ENCODE measurements at places on chromosomes 7 and 10.

GRCh38 chr10:118543714-118544400 lies 51.6 kb downstream of the PRLHR start:
- no peak for DNase-seq

DNA sequence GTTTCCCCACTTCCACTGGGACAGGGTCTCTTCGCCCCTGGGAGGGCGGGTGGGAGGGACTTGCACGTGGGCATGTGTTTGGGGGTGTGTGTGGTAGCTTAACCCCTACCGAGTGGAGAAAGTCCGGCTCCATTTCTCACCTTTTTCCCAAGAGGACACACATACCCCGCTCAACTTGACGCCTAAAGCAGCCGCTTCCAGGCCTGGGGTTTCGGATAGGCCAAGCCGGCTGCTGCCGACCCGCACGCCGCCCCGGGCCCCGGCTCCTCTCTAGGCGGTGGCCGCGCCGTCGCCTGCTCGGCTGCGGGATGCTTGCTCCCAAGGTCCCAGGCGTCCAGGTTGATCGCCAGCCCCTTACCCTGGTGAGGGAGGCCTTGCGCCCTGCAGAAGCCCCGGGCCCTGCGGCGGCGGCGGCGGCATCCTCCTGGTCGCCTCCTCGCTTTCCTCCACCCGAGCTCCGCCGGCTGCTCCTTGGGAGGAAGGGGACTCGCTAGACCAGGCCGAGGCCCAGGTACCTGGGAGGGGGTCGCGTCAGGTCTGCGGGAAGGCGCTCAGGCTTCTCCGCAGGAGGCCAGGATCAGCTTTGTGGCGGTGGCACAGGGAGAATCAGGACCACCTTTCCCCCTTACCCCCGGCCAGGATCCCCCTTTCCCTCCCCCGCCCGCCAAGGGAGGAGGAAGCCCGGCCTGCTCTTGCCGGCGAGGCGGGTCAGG lies 3.2 kb upstream of the GATA3 start:
- DNase-seq, result no peak

- no peak for DNase-seq
Measured at GRCh38 chr7:126667742-126668366, 584.9 kb downstream of the GRM8 start.

DNA sequence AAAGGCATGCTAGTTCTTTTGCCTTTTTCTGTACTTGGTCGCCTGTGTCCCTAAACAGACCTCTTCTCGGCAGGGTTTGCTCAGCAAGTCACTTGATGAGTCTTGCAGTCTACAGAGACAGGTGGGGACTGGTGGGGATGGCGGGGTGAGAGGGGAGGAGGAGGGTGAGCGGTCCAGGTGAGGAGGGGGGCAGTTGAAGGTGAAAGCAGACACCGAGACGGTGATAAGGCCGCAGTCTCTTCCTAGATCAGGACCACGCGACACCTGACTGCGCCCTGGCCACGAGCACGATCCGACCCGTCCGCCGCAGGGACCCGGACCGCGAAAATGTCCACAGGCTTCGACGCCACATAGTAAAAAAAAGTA lies 566 bp downstream of the ASNS start:
- no peak for DNase-seq

GRCh38 chr7:1127001-1127400 lies 33.0 kb downstream of the ZFAND2A start:
- DNase-seq, result no peak

DNA sequence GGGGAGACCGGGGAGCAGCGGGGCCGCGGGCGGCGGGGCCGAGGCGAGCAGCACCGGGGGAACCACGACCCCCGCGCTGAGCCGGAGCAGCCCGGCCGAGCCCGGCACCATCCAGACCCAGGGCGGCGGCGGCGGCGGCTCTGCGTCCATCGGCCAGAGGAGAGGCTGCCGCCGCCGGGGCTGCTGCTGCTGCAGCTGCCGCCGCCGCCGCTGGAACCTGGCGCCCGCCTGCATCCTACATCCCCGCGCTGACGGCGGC lies 190 bp downstream of the TCERG1L start:
- DNase-seq, result no peak

- DNase-seq, result no peak
Measured at GRCh38 chr7:77391230-77391629, 24.9 kb downstream of the GSAP start.

DNA sequence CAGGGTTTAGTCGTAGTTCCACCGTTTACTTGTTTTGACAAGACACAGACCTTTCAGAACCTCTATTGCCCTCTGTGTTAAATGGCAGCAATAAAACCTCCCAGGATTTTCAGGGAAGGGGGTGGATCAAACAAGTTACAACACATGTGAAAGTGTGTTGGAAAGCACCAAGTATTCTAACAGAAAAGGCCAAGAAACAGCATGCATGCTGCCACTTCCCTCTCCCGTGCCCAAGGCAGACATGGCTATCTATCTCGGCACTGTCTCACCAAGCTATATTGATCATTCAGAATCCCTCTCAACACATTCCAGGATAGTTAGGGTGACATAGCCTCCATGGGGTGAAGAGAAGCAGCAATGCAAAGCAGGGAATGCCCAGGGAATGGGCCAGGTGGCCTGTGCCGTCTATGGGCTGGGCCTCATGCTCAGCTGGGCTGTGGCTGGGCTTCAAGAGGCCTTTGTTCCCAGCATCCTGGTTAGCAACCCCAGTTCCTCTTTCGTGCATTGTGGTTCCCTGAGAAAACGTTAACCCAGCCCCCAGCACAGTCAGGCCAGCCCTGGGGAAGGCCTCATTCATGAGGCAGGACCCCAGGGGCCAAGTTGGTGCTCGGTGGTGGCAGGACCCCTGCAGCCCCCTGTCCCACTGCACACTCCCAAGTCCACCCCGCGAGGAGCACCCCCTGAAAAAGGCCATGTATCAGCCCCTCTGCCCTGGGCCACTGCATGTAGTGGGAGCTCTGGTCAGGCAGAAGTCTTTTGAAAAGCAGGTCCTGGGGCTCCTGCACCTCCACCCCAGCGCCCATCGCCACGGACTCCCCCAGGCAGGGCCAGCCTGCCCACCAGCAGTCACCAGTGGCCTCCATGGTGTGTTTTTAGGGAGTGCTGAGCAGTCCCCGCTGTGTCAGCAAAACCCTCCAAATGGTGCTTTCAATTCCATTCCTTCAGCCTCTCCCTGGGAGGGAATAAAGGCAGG lies 25.5 kb downstream of the VSIR start:
- DNase-seq, result no peak

- DNase-seq, result no peak
Measured at GRCh38 chr7:107857541-107857912, 33.5 kb upstream of the DLD start.

GRCh38 chr10:104777086-104777799 lies 136.2 kb downstream of the SORCS3 start:
- peak; percentile 33 for DNase-seq

DNA sequence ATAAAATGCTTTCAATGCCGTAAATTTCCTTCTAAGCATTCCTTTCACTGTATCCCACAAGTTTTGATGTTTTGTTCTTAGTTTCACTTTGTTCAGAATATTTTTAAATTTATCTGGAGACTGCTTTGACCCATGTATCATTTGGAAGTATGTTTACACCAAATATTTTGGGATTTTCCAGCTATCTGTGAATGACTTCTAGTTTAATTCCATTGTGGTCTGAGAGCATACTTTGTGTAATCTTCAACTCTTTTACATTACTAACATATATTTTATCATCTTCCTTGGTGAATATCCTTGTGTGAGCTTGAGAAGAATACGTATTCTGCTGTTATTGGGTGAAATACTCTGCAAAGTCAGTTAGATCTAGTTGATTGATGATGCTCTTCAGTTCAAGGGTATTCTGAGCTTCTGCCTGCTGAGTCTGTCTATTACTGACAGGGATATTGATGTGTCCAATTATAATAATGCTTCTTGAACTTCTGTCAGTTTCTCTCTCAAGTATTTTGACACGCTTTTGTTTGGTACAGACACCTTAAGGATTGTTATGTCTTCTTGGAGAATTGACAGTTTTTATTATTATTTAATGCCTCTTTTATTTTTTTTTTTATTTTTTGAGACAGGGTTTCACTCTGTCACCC lies 31.6 kb downstream of the MKLN1 start:
- DNase-seq, result no peak

GRCh38 chr10:133481657-133482056 lies 27.9 kb downstream of the SCART1 start:
- DNase-seq, result no peak

DNA sequence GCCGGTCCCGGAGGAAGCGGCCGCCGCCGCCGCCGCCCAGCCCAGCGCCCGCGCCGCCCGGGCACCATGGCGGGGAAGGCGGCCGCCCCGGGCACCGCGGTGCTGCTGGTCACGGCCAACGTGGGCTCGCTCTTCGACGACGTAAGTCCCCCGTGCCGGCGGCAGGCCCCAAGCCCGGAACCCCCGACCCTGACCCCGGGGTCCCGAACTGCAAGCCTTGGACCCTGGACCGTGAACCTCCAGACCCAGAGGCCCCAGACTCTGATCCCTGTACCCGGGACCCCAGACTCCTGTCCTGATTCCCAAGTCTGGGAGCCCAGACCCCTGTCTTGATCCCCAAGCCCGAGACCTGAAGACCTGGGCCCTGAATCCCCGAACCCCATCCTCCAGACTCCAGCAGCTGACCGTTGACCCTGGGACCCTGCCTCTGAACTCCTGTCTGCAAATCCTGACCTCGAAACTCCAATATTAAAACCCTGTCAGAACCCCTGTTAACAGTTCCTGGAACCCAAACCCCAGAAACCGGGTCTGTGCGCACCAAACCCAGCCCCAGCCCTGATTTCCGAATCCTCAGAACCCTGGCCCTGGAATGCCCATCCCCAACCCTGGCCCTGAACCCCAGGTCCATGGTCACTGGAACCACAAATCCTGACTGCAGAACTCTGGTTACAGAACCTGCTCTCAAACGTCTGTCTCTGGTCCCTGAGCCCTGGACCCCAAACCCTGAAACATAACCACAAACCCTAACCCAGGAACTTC lies 623 bp downstream of the INPP5A start:
- DNase-seq, result no peak

DNA sequence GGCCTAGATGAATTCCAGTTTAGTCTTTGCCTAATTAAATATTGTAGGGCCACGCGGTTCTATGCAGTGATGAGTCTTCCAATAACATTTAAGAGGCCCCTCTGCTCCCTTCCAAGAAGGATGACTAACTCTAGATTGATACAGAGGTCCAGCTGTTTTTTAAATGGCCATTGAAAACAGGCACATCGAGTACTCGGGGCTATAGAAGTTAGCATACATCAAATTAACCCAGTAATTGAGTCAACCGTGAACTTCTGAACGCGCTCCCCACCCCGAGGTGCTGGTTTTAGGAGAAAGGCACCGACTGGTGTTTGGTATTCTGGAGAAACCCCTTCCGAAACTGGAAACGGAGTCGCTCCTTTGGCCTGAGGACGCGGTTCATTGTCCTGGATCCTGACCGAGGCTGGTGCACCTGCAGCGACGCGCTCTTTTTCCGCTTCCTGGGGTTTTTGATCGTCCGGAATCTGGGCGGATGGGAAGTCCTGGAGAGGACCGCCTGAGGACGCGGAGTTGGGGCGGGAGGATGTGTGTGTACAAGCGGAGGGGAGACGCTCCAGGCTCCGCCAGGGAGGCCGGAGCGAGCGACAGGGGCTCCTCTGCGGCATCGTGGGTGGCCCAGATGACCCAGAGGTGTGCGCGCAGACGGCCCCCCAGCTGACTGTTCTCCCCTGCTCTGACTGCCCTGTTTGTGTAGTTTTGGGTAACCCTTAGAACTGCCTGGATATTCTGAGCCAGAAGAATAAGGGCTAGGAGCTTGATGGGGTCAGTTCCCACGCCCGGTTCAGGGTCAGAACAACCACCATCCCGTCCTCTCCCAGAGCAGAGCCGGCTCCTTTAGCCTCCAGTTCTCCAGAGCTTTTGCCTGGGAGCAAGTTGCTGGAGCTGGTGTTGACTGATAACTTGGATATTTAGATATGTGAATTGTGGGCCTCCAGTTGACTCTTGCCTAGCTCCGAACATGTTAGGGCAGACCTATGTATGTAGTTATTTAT lies 711 bp downstream of the FAM221A start:
- peak; percentile 45 for DNase-seq

- no peak for DNase-seq
Measured at GRCh38 chr7:67588631-67589030, 592.0 kb downstream of the TYW1 start.

GRCh38 chr10:98195120-98195519 lies 60.7 kb downstream of the R3HCC1L start:
- no peak for DNase-seq

DNA sequence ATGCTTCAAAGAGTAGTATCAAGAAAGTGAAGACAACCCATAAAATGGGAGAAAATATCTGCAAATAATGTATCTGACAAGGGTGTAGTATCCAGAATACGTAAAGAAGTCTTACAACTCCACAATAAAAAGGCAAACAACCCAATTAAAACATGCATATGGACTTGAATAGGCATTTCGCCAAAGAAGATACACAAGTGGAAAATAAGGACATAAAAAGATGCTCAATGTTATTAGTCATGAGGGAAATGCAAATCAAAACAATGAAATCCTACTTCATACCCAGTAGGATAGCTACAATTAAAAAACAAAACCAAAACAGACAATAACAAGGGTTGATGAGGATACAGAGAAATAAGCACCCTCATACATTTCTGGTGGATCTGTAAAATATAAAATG lies 79.2 kb downstream of the NUDCD3 start:
- DNase-seq, result no peak

DNA sequence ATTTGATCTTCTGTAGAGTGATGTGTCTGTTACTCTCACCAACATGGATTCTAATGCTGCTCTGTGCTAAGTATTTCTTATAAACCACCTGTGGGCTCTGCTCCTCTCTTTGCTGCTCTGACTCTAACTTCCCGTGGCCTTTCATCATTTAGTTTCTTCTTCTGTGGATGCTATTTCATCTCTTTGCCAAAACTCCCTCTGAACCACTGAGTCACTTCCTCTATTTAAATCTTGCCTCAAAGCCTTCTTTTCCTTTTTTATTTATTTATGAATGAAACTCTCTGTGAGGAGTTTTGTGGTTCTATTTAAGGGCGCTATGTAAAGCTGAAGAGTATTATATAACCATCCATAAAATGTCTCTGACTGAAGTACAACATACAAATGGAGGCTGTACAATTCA lies 538.5 kb downstream of the SUGCT start:
- DNase-seq, result no peak

DNA sequence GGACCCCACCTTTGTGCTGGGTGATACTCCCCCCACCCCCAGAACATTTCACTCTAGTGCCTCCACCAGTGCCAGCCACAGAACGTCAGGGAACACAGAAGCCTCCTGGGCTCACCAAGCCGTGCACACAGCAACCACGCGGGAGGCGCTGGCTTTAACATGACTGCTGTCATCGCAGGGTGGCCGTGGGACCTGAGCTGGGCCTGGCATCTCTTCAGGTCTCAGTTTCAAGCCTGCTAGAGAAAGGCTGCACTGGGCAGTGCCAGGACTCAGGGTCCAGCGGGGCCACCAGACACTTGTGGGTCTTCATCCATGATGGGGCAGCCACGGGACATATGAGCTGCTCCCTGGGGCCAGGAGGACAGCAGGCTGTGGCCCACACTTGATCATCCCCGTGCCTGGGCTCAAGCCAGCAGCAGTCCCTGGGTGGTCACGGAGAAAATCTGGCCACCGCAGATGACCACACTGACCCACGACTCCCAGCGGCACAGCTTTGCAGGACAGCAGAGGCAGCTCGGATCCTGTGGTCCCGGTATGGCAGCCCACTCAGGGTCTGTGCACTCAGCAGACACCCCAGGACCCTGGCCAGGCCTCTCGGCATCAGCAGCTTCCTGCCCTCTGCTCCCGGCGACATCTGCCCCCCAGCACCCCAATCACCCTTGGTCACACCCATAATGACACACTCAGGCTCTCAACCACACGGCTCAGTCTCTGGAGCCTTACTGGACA lies 44.2 kb downstream of the CAMK2B start:
- no peak for DNase-seq
